ENCODE measurements at places on chromosomes 1 and 21. TPM values are rescaled to one million over a fixed set of nuclear protein-coding genes. Genes with fewer than 3 reads are reported as not detected.

DNA sequence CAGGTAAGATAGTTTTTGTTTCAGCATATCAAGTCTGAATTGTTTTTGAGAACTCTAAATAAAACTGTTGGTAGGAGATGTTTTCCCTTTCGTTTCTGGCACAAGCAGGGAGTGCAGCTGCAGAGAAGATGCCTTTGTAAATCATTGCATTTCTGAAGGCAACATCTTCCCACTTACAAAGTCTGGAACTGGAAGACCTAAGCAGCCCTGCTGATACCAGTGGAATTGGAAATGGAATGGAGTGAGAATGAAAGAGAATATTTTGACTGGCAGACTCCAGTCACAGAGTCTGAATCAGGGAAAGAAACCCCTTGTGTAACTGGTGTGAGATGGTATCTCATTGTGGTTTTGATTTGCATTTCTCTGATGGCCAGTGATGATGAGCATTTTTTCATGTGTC, 815.6 kb downstream of the LTN1 start:
- H3K36me3 ChIP-seq, result no peaks in the 10 kb centered on the region
- DNase-seq, result no peak
- no peaks in the 10 kb centered on the region for H3K27me3 ChIP-seq
- no peak overlapping the region for H3K4me3 ChIP-seq

Gene KCNA3
- total RNA-seq, result 0.20 TPM

- no peaks in the 10 kb centered on the region for H3K4me1 ChIP-seq
- H3K36me3 ChIP-seq, result no peaks in the 10 kb centered on the region
- DNase-seq, result no peak
- H3K4me3 ChIP-seq, result no peak overlapping the region
- no peaks in the 10 kb centered on the region for H3K27me3 ChIP-seq
- H3K27ac ChIP-seq, result no peak overlapping the region
These were observed 116.4 kb downstream of the GREM2 start for GRCh38 chr1:240495601-240496000.

GRCh38 chr1:111704776-111705175, 34.4 kb downstream of the INKA2 start:
- H3K27ac ChIP-seq, result no peak overlapping the region
- no peaks in the 10 kb centered on the region for H3K4me1 ChIP-seq
- DNase-seq, result no peak
- H3K36me3 ChIP-seq, result peaks cover 73% of the 10 kb centered on the region

DNA sequence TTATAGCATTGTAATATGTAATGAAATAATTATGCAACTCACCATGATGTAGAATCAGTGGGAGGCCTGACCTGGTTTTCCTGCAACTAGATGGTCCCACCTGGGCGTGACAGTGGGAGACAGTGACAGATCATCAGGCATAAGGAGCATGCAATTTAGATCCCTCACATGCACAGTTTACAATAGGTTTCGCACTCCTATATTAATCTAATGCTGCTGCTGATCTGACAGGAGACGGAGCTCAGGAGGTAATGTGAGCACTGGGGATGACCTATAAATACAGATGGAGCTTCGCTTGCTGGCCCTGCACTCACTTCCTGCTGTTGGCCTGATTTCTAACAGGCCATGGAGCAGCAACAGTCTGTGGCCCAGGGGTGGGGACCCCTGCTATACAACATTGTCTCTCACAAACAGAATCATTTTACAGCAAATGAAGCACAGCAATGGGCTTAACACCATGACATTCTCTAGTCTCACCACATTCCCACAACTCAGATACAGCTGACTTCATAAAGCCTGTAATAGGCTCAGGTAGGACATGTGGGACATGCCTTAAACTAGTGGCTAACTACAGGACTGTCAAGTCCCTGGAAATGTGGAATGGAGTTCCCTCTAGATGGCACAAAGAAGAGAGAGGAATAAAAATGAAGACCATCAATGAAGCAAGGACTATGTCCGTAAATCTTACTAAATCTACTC, 40.7 kb upstream of the SLC5A9 start:
- no peaks in the 10 kb centered on the region for H3K27me3 ChIP-seq
- no peaks in the 10 kb centered on the region for H3K36me3 ChIP-seq
- no peak overlapping the region for H3K27ac ChIP-seq
- no peak for DNase-seq
- no peak overlapping the region for H3K4me3 ChIP-seq

Gene CD101
- total RNA-seq, result not detected

Gene KCNE2
- not detected for total RNA-seq

GRCh38 chr1:66413136-66413837, 120.7 kb upstream of the SGIP1 start:
- no peak overlapping the region for H3K4me3 ChIP-seq
- H3K4me1 ChIP-seq, result no peaks in the 10 kb centered on the region
- H3K27me3 ChIP-seq, result no peaks in the 10 kb centered on the region
- H3K27ac ChIP-seq, result no peak overlapping the region

DNA sequence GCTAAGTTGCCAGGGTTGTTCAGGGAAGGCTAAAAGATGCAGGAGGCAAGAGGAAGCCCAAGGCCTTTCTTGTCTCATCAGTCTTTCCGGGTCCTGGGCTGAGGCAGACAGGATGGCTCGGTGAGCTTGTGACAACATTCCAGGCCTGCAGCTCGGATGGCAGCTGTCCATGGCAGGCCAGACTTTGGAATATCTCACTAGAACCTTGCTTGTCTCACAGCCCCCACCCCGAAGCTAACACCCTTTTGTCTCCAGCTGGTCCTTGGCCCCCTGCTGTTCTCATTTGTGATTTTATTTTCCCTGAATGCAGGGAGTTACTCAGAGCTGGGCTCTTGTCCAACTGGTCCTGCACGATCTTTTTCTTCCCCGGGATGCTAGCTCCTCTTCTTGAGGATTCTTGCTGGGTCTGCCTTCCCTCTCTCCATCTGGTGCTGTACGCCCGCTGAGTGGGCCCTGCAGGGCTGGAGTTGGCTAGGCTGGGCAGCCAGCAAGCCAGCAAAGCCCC, 477.2 kb upstream of the CAMK1G start:
- no peaks in the 10 kb centered on the region for H3K27me3 ChIP-seq
- H3K4me1 ChIP-seq, result no peaks in the 10 kb centered on the region
- H3K27ac ChIP-seq, result no peak overlapping the region
- no peaks in the 10 kb centered on the region for H3K36me3 ChIP-seq

GRCh38 chr1:221847676-221848075, 105.8 kb upstream of the DUSP10 start:
- H3K4me3 ChIP-seq, result no peak overlapping the region
- DNase-seq, result no peak
- peaks cover 16% of the 10 kb centered on the region for H3K4me1 ChIP-seq
- H3K27ac ChIP-seq, result no peak overlapping the region
- H3K36me3 ChIP-seq, result no peaks in the 10 kb centered on the region

Gene FMN2
- not detected for total RNA-seq

- DNase-seq, result no peak
- H3K4me3 ChIP-seq, result no peak overlapping the region
- peaks cover 81% of the 10 kb centered on the region for H3K27me3 ChIP-seq
- no peak overlapping the region for H3K27ac ChIP-seq
- no peaks in the 10 kb centered on the region for H3K4me1 ChIP-seq
- H3K36me3 ChIP-seq, result no peaks in the 10 kb centered on the region
These were observed 16.2 kb downstream of the C1orf216 start for GRCh38 chr1:35702508-35702907.

DNA sequence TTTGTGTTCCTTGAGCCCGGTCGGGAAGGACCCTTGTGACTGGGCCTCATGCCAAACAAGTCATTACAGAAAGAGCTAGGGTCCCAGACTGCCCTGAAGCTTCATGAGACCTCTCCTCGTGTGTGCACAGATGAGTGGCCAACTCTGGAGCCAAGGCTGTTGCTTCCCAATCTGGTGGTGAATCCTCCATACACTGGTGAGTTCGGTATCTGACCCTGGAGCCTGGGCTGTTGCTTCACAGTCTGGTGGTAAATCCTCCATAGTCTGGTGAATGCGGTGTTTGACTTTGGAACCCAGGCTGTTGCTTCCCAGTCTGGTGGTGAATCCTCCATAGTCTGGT, 737.8 kb downstream of the MATN1 start:
- no peaks in the 10 kb centered on the region for H3K36me3 ChIP-seq
- H3K27me3 ChIP-seq, result no peaks in the 10 kb centered on the region
- no peak overlapping the region for H3K27ac ChIP-seq
- no peak for DNase-seq
- H3K4me3 ChIP-seq, result no peak overlapping the region
- H3K4me1 ChIP-seq, result no peaks in the 10 kb centered on the region

Gene LHX8
- total RNA-seq, result not detected

- H3K4me3 ChIP-seq, result no peak overlapping the region
- H3K27me3 ChIP-seq, result no peaks in the 10 kb centered on the region
- no peaks in the 10 kb centered on the region for H3K36me3 ChIP-seq
- peaks cover 7% of the 10 kb centered on the region for H3K4me1 ChIP-seq
- no peak for DNase-seq
These were observed 8.2 kb upstream of the TGFBR3 start for GRCh38 chr1:91894036-91894761.

Gene RAB42
- 0.62 TPM for total RNA-seq

- no peak overlapping the region for H3K4me3 ChIP-seq
- DNase-seq, result no peak
- no peaks in the 10 kb centered on the region for H3K27me3 ChIP-seq
- H3K36me3 ChIP-seq, result no peaks in the 10 kb centered on the region
These were observed 15.6 kb downstream of the PRKAB2 start for GRCh38 chr1:147156642-147157041.

- no peaks in the 10 kb centered on the region for H3K36me3 ChIP-seq
- no peak for DNase-seq
- H3K27ac ChIP-seq, result no peak overlapping the region
These were observed 3.8 kb upstream of the GOLT1A start for GRCh38 chr1:204217648-204218000.

DNA sequence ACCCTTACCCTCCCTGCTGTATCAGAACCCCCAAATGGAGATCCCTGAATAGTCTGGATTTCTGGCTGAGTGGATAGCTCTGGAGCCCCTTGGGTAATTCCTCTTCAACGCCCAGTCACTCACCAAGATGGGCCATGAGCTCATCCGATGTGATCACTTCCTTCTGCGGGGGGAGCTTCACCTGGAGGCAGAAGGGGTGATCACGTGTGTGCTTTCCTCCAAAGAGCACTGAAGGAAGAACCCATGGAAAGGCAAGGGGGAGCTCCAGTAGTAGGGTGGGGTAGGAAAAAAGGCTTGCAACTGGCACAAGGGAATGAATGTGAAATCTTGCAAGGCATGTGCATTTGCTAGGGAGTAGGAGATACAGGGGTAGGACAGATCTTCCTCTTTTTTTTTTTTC, 5.1 kb downstream of the MINDY1 start:
- no peaks in the 10 kb centered on the region for H3K36me3 ChIP-seq
- DNase-seq, result no peak
- H3K4me1 ChIP-seq, result peaks cover 40% of the 10 kb centered on the region
- no peaks in the 10 kb centered on the region for H3K27me3 ChIP-seq
- H3K4me3 ChIP-seq, result no peak overlapping the region

Gene LIPI
- total RNA-seq, result not detected
